ENCODE measurements at places on chromosomes 1 and 21. TPM values are rescaled to one million over a fixed set of nuclear protein-coding genes. Genes with fewer than 3 reads are reported as not detected.

CELA2B gene
- polyA plus RNA-seq: not detected

C1orf141 gene
- polyA plus RNA-seq: 0.48 TPM

USH2A gene
- polyA plus RNA-seq: 0.01 TPM

TDRKH gene
- polyA plus RNA-seq: 6.6 TPM

USP33 gene
- polyA plus RNA-seq: 47.2 TPM

LCE2B gene
- not detected for polyA plus RNA-seq

FAM177B gene
- polyA plus RNA-seq: 0.23 TPM

MRPL39 gene
- polyA plus RNA-seq: 18.4 TPM

FCRL6 gene
- 0.08 TPM for polyA plus RNA-seq

C2CD4D gene
- not detected for polyA plus RNA-seq

ANKRD35 gene
- 2.6 TPM for polyA plus RNA-seq

CCSAP gene
- 5.6 TPM for polyA plus RNA-seq

ANGPTL7 gene
- 4.1 TPM for polyA plus RNA-seq

ATF3 gene
- polyA plus RNA-seq: 29.2 TPM

KCNH1 gene
- polyA plus RNA-seq: not detected

RWDD3 gene
- polyA plus RNA-seq: 17.2 TPM

PADI1 gene
- polyA plus RNA-seq: not detected

IQCC gene
- polyA plus RNA-seq: 4.7 TPM

SEC22B gene
- 34.6 TPM for polyA plus RNA-seq
